ENCODE measurements at places on chromosomes 1 and 21.

GRCh38 chr1:103525607-103526507 lies at the start of gene RNPC3:
Gene RNPC3, plus strand, starts transcription at chr1:103525699. Its CDS starts 372 bp downstream, at chr1:103526071.
- DNase-seq: no peak

- DNase-seq: no peak
Measured at GRCh38 chr1:3992103-3992556, 92.1 kb upstream of the C1orf174 start.

GRCh38 chr1:235105051-235106043 lies 23.3 kb downstream of the TOMM20 start:
- no peak for DNase-seq

DNA sequence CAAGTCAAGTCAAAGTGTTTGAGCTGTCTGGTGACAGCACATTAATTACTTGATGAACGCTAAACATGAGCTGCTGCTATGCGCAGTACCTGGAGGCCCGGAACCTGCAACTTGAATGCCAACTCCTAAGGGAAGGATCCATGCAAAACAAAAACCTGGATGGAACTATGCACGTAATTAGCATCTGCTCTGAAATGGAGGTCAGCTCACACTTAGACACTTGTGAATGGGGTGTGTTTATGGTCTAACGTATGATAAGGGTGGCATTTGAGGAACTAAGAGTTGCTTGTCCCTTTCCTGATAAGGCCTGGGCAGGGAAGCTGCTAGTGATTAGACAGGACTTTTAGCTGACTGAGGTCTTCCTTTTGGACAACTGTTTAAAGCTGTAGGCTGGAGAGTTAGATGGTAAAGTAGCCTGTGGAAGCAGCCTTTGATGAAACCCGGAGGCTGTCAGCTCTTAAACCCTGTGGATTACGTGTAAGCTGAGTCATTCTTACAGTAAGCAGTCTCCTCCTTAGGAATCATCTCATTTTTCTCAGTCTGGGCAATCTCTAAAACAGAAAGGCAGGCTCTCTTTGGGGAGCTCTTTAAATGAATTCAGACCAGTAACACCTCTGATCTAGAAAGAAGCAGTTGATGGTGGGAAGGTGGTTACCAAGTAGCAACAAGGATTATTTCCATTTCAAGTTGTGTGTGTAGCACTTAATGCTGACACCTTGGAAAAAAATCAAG lies 6.8 kb downstream of the TENT5C start:
- peak; percentile 24 for DNase-seq

- no peak for DNase-seq
Measured at GRCh38 chr1:110706621-110707020, 31.9 kb upstream of the KCNA3 start.

Measured in AG04449 (cell line).